ENCODE measurements at places on chromosomes 16 and 17.

DNA sequence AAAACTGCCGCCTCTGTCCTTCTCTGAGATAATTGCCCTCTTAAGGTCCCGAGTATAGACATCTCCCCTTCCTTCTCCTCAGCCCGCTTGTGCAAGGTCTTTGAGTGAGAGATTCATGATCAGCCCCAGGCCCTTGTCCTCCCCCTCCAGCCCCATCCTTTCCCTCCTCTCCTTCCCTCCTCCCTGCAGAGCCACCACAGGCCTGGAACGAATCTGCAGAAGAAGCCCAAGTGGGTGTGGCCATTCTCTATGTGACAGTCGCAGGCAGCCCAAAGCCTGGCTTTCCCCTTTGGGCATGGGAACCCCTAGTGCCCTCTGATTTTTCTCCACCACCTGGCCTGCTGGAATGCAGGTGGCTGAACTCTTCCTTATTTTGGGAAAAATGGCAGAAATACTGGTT is 7.2 kb upstream of the NDRG4 start:
- ATAC-seq: no peak

GRCh38 chr16:50268352-50268751 is 2.0 kb downstream of the ADCY7 start:
- no peak for ATAC-seq

DNA sequence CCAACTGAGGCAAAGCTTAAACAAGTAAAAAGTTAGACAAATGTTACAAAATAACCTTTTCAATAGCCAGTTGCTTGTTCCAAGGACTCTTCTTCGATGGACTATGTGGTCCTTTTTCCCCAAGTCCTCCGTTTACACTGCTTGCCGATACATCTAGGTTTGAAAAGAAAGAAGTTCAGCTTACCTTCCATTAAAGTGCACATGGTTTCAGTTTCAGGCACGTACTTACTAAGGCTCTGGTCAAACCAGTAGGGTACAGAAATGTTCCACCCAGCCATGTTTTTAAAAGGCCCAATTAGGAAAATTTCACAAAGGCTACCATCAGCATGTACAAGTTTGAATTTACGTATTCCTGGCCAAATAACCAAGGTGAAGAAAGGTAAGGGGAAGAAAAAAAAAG is 2.1 kb downstream of the SRSF2 start:
- ATAC-seq: no peak

DNA sequence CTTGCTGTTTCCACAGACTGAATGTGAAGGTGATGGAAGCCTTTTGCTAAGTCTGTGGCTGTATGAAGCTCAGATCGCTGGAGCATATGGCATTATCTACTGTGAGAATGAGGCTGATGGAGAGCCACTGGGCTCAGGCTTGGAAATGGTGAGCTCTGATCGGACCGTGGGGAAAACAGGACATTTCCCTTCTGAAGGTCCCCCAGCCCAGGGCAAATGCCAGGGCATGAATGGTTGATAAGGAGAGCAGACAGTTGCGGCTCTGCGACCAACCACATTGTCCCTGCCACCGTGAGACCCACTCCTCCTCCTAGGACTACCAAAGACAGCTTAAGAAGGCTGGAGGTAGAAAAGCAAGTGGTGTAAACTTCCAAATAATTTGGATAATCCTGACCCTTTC is 4.7 kb upstream of the CUEDC1 start:
- no peak for ATAC-seq

- no peak for ATAC-seq
These were observed 20.1 kb downstream of the RAB11FIP3 start for GRCh38 chr16:445566-445965.

- ATAC-seq: peak; percentile 36
These were observed 12.0 kb downstream of the MINK1 start for GRCh38 chr17:4845118-4845517.

DNA sequence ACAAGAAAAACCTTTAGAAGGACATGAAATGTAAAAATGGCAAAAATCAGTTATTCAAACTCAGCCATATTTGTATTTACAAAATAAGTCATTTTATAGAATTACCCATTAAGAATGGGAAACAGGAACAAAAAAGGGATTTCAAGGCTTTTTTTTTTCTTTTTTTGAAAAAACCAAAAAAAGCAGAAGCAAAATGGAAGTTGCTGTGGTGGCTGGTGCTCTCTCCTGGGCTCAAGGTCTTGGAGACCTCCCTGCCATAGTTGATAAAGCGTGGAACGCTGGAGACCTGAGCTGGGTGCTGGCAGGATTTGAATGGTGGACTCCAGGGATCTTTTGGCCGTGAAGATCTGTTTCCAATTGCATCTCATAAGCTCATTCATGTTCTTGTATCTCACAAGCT is 3.1 kb downstream of the PLCG2 start:
- ATAC-seq: no peak
